ENCODE measurements at places on chromosomes 16 and 17.

DNA sequence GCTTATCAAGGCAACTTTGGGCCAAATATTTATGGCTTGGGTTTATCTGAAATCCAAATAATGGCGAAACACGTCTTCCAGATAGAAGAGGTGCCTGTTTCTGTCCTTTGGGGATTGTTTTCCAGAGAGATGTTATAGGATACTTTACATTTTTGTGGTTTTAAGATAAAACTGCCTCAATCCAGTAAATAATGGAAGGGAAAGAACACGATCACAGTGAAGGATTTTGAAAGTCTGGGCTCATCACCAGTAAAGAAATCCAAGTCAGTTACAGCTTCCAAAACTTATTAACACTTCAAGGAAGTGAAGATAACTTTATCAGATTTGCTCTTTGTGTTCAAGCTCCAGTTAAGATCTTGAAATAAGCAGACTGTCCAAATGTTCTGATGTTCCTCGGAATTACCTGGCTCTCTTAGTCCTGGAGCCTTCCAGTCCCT is 30.1 kb downstream of the DNAH2 start:
- no peaks in the 10 kb centered on the region for H3K4me1 ChIP-seq
- DNase-seq: no peak
- no peak overlapping the region for H3K27ac ChIP-seq
- peaks cover 3% of the 10 kb centered on the region for H3K27me3 ChIP-seq
- no peak overlapping the region for H3K4me3 ChIP-seq
- H3K36me3 ChIP-seq: no peaks in the 10 kb centered on the region

DNA sequence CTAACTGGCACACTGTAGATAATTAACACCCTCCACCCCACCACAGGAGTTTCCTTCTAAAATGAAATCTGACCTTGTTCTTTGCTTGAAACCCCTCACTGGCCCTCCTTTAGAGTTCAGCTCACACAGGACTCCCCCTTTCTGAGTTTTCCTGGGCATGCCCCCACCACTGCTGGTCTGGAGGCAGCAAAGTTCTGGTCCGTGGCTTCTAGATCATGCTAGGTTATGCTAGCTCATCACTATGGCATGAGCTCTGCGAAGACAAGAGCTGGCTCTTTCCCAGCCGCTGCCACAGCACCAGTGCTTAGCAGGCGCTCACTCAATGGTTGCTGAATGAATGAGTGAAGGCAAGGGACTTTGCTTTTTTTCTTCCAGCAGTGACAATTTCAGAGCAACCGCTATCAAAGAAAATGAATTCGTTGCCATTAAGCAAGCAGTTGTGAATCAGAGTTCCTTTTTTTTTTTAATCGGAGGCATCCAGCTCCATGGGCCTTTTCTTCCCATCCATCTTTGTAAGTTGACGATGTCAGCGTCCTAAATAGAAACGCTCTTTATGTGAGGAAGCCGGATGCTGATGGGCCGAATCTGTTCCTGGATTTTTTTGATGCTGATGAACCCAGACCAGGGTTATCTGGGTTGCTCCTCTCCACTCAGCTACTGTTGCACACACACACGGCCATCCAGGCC is 80.8 kb upstream of the NOL11 start:
- H3K27ac ChIP-seq: no peak overlapping the region
- no peaks in the 10 kb centered on the region for H3K4me1 ChIP-seq
- H3K27me3 ChIP-seq: no peaks in the 10 kb centered on the region
- H3K4me3 ChIP-seq: no peak overlapping the region
- H3K36me3 ChIP-seq: peaks cover 6% of the 10 kb centered on the region

GRCh38 chr17:82786427-82786826 is 34.6 kb downstream of the TBCD start:
- no peak overlapping the region for H3K27ac ChIP-seq
- peaks cover 18% of the 10 kb centered on the region for H3K36me3 ChIP-seq
- H3K27me3 ChIP-seq: no peaks in the 10 kb centered on the region
- H3K4me3 ChIP-seq: no peak overlapping the region

- peak overlapping the region; percentile 28 for H3K4me3 ChIP-seq
- H3K4me1 ChIP-seq: peaks cover 92% of the 10 kb centered on the region
- H3K27ac ChIP-seq: peak overlapping the region; percentile 88
- no peaks in the 10 kb centered on the region for H3K27me3 ChIP-seq
- DNase-seq: peak; percentile 47
These were observed 113.2 kb downstream of the PRKCB start for GRCh38 chr16:23948949-23949411.

- no peak for DNase-seq
- no peak overlapping the region for H3K27ac ChIP-seq
- peaks cover 14% of the 10 kb centered on the region for H3K36me3 ChIP-seq
- no peaks in the 10 kb centered on the region for H3K27me3 ChIP-seq
These were observed 6.1 kb downstream of the ACACA start for GRCh38 chr17:37400505-37400904.

GRCh38 chr17:13437966-13438779 is 163.6 kb downstream of the HS3ST3A1 start:
- H3K36me3 ChIP-seq: no peaks in the 10 kb centered on the region
- no peak overlapping the region for H3K27ac ChIP-seq
- no peak for DNase-seq
- H3K27me3 ChIP-seq: peaks cover 1% of the 10 kb centered on the region
- no peak overlapping the region for H3K4me3 ChIP-seq

DNA sequence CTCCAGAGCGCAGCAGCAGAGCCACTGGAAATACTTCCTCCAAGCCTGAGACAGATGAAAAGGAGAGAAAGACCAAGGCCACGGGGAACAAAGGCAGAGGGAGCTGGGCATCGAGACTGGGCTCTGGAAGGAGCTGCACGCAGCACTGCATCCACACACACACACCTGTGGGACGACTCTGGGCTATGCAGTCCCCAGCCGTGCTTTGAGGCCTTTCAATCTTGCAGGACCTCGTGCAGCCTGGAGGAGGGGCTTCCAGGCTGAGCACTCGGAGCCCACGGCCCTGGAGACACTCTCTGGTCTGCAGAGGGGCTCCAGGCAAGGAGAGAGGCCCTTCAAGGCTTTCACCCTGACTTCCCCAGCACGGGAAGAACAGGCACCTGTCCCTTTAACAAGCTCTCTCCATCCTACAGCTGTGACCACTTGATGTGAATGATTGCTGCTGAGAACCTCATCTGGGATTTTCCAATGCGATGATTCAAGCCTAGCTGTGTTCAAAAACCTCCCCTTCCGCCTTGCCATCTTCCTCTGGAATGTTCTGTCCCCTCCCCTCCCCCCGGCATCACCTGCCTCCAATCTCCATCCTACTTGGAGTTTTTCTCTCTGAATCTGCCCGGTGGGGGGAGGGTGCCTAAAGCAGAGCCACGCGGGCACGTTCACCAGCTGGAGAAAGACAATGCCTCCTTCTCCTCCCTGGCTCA is 37.5 kb downstream of the RBFOX3 start:
- H3K4me3 ChIP-seq: no peak overlapping the region
- H3K27me3 ChIP-seq: peaks cover 2% of the 10 kb centered on the region
- no peak overlapping the region for H3K27ac ChIP-seq
- H3K4me1 ChIP-seq: no peaks in the 10 kb centered on the region
- no peaks in the 10 kb centered on the region for H3K36me3 ChIP-seq

GRCh38 chr17:67492824-67493517 is 115.9 kb downstream of the PITPNC1 start:
- peaks cover 9% of the 10 kb centered on the region for H3K36me3 ChIP-seq
- H3K4me1 ChIP-seq: peaks cover 71% of the 10 kb centered on the region
- peak overlapping the region; percentile 21 for H3K4me3 ChIP-seq

DNA sequence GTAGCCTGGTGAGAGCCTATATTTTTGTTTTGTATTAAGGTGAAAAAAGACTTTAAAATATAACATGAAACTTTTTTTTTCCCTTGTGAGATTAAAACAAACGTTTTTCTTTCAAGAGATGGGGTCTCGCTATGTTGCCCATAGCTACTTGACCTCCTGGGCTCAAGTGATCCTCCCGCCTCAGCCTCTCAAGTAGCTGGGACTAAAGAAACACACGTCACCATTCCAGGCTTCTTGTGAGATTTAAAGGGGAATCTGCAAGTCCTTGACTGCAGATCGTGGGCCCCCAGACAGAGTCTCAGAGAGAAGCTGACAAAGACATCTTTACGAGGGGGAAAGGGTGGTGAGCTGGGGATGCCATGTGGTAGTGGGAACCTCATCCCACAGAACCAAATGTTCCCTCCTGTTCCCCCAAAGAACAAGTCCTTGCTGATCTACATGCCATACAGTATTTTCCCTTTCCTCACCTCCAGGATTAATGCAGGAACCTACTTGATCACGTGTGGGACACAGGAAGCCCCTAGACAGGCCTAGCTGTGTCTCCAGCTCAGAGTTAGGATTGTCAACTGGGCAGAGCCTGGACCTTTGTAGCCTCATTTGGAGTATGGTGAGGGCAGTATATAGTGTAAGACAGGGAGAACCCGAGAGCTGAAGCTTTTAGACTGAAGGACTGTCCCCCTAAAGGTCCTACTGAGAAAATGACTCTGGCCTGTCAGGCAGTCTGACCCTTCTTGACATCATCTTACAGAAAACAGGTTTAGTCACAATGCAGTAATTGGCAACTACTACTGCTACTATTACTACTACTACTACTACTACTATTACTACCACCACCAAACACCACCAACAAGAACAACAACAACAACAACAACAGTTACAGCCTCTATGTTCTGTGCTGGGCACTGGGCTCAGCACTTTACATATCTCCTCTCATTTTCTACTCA is 4.1 kb downstream of the MAP3K14 start:
- peak overlapping the region; percentile 98 for H3K4me3 ChIP-seq
- H3K4me1 ChIP-seq: peaks cover 82% of the 10 kb centered on the region
- no peak for DNase-seq
- peaks cover 72% of the 10 kb centered on the region for H3K36me3 ChIP-seq

DNA sequence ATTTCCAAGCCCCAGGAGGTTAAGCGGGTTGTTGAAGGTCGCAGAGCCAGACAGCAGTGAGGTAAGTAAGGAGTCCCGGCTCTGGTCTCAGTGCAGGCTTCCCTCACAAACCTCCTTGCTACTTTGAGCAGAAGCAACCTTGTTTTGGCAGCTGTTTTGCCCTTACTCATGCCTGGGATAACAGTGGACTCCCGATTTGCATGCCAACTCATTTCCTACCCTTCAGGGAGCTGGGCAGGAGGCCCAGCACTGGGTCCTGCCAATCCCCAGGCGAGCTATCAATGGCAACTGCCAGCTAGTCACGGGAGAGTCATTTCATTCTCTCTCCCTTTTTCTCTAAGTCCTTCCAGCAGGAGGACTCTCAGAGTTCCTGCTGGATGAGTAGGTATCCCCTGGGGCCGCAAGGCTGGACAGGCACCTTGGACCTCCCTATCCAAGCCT is 72.0 kb upstream of the KSR1 start:
- H3K27ac ChIP-seq: no peak overlapping the region
- no peak overlapping the region for H3K4me3 ChIP-seq
- peaks cover 13% of the 10 kb centered on the region for H3K4me1 ChIP-seq
- no peak for DNase-seq
- H3K36me3 ChIP-seq: no peaks in the 10 kb centered on the region

- H3K36me3 ChIP-seq: peaks cover 16% of the 10 kb centered on the region
- DNase-seq: no peak
- H3K27ac ChIP-seq: no peak overlapping the region
- peaks cover 11% of the 10 kb centered on the region for H3K4me1 ChIP-seq
- no peak overlapping the region for H3K4me3 ChIP-seq
These were observed 61.6 kb downstream of the SKAP1 start for GRCh38 chr17:48368352-48368908.

DNA sequence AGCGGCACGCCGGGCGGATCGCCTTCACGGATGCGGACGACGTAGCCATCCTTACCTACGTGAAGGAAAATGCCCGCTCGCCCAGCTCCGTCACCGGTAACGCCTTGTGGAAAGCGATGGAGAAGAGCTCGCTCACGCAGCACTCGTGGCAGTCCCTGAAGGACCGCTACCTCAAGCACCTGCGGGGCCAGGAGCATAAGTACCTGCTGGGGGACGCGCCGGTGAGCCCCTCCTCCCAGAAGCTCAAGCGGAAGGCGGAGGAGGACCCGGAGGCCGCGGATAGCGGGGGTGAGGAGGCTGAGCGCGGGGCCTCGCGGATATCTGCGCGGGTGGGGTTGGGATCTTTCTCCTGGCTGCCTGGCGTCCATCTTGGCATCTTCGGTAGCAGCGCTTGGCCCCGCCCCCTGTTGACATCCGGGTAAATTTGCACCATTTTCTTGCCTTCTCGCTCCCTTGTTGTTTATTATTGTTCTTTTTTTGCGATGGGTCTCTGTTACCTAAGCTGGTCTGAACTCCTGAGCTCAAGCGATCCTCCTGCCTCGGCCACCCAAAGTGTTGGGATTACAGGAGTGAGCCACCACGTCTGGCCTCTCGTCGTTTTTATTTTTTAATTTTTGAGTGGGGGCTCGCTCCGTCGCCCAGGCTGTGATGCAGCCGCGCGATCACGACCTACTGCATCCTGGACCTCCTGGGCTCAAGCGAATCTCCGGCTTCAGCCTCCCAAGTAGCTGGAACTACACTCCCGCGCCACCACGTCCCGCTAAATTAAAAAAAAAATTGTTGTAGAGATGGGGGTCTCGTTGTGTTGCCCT is 898 bp downstream of the TERF2IP start:
- H3K4me3 ChIP-seq: peak overlapping the region; percentile 91
- H3K27me3 ChIP-seq: no peaks in the 10 kb centered on the region
- DNase-seq: peak; percentile 88
- H3K36me3 ChIP-seq: peaks cover 37% of the 10 kb centered on the region
- peaks cover 74% of the 10 kb centered on the region for H3K4me1 ChIP-seq
- peak overlapping the region; percentile 88 for H3K27ac ChIP-seq

DNA sequence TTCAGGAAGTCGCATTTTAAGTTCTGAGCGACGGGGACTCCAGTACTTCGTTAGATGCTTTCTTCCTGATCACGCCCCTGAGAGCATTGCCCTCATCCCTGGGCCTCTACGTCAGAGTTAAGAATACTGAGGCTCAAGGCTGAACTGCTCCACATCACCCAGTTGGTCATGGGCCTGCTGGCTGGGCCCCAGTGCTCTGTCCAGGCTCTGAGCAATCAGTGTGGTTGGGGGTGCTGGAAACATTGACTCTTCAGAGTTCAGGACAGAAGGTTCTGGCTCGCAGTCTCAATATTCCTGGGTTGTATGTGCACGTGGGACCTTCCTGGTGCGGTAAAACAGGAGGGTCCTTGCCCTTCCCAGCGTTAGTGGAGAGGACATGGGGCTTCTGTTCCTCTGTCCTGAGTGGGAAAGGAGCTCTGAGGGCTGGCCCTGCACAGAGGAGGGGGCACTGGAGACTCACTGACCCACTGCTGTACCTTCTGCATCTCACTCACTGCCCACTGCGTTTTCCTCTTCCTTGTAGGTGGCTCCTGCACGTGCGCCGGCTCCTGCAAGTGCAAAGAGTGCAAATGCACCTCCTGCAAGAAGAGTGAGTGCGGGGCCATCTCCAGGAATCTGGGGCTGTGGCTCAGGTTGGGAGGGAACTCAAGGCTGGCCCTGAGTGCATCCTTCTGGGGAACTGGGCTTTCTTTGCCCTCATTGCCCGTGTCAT is 518 bp downstream of the MT1E start:
- peak overlapping the region; percentile 47 for H3K27ac ChIP-seq
- no peaks in the 10 kb centered on the region for H3K36me3 ChIP-seq
- peaks cover 20% of the 10 kb centered on the region for H3K4me1 ChIP-seq
- H3K27me3 ChIP-seq: peaks cover 26% of the 10 kb centered on the region
- no peak for DNase-seq

DNA sequence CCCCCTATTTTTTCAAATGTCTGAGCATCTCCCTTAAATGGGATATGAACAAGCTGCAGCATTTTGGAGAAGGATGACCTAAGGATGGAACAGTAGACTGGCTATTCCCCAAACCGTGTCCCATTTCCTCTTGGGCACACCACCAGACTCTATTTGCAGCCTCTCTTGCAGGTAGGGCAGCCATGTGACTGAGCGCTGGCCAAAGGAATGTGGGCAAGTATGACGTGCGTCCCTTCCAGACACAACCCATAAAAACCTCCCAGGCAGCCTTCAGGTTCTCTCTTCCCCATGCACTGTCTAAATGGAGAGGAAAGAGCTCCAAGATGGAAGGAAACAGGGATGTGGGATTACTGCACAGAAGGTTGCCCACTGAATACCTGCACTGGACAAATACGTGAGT is 149.7 kb downstream of the CCT6B start:
- H3K27ac ChIP-seq: no peak overlapping the region
- H3K27me3 ChIP-seq: peaks cover 5% of the 10 kb centered on the region
- H3K36me3 ChIP-seq: no peaks in the 10 kb centered on the region
- no peak overlapping the region for H3K4me3 ChIP-seq
- DNase-seq: no peak

Measured in activated naive CD8-positive, alpha-beta T cell treated with anti-CD3 and anti-CD28 coated beads, Interleukin-2, amount 50 U/mL, for 24 hours (primary cell).